Cortex of kidney (tissue), 1 donor: ENCODE measurements at places on chromosomes 6 and 20.

DNA sequence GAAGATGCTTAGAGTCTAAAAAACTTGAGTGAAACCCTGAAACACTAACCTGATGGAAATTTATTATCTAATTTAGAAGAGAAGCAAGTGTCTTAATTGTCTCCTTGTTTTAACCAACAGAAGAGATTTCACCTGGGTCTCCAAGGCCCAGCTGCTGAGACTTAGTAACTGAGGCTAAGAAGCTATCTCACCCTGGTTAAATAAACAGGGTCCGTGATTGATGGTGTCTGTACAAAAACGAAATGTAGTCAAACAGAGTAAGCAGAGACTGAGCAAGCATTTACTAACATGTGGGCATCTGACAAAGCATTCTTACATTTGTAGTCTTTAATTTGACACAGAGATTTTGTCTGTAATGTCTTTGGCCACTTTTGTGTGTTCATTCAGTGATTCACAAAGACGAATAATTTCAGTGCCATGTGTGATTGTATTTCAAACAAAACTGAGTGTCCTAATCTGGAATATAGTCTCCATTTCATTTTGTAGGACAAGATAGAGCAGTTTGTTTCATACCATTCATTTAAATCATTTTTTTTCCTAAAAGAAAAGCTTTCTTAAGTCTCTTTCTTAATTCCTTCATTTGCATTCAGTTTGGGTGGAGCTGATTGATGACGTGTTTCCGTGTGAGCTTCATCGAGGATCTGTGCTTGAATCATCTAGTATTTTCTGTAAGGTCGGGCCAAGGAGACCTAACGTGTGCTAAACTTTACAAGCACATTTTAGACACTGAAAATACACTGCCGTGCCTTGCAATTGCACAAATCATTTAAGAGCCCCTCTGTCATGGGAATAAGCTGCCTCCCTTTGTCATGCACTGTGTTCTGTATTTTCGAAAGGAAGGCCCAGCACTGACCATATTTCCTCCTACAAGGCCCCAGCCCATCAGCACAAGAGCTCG lies 170.6 kb upstream of the QKI start:
- no peak for DNase-seq

- no peak for DNase-seq
Measured at GRCh38 chr6:48151142-48151541, 40.1 kb upstream of the PTCHD4 start.

GRCh38 chr20:6525447-6526303 lies 241.8 kb upstream of the BMP2 start:
- no peak for DNase-seq

DNA sequence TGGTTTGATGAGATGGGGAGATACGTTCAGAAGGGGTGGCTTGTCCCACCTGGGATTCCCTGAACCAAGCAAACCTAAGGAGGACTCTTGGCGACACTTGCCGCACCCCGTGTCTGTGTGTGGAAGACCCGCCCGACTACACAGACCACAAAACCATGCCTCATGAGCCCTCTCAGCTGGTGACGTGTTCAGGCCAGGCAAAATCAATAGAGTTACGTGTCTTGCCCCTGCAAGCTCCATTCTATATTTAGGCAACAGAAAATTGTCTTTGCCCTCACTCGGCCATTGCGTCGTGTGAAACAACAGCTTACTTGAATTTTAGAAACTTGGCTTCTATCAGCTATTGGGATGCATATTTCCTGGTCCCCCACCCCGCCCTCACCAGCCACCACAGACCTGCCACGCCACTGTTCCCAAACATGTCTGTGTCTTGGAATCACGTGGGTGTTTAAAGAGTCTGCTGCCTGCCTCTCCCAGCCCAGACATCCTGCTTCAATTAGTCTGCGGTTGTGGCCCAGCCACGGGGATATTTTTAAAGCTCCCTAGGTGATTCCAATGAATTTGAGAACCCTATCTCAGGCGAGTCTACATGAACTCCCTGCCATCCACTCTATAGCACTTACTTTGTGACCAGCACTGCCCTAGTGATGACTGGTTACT lies 279.2 kb upstream of the EXOC2 start:
- DNase-seq, result no peak

- DNase-seq, result no peak
Measured at GRCh38 chr6:54481091-54481490, 172.8 kb downstream of the TINAG start.

DNA sequence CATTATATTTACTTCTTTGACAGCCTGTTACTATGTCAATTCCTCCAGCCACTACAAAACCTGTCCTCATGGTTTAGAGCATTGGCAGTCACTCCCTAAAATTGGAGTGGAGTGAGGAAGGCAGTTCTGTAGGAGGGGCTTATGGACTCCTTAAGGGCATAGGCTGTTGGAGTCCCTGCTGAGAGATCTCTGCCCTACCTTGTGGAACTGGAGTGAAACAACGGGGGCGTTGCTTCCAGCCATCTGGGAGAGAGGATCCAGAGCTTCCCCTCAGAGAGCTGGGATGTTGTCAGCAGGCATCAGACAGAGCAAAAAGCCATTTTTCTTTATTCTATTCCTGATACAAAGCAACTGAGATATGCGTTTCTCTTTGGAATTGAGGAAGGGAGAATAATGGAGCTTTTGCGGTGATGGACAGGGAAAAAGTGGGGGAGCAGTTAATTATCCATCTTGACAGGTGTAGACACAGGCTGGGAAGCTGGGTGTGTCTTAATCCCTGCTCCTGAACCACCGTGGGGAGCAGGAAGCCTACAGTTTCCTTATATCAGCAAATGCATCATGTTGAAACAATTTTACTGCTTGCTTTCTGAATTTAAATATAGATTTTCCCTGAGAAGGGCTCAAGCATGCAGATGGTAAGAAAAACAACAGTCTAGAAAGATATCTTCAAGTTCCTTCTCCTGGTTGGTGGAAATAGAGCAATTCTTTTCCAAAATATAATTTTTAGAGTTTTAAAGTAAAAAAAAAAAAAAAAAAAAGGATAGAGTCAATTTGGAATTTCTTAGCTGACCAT lies 402.5 kb downstream of the PLCB1 start:
- DNase-seq, result no peak
